ENCODE measurements at places on chromosomes 6 and 20.

DNA sequence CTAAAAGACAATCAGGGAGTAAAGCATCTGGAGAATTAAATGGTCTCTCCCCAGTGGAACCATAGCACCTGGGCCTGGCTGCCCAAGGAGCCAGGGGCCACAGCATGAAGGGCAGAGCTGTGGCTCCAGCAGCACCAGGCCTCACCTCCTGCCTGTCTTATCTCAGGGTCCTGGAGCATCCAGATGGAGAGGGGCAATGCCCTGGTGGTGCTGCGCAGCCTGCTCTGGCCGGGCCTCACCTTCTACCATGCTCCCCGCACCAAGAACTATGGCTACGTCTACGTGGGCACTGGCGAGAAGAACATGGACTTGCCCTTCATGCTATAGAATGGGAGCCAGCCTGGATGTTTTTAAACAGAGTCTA, 17.0 kb downstream of the MRPS18A start:
- no peak for DNase-seq

DNA sequence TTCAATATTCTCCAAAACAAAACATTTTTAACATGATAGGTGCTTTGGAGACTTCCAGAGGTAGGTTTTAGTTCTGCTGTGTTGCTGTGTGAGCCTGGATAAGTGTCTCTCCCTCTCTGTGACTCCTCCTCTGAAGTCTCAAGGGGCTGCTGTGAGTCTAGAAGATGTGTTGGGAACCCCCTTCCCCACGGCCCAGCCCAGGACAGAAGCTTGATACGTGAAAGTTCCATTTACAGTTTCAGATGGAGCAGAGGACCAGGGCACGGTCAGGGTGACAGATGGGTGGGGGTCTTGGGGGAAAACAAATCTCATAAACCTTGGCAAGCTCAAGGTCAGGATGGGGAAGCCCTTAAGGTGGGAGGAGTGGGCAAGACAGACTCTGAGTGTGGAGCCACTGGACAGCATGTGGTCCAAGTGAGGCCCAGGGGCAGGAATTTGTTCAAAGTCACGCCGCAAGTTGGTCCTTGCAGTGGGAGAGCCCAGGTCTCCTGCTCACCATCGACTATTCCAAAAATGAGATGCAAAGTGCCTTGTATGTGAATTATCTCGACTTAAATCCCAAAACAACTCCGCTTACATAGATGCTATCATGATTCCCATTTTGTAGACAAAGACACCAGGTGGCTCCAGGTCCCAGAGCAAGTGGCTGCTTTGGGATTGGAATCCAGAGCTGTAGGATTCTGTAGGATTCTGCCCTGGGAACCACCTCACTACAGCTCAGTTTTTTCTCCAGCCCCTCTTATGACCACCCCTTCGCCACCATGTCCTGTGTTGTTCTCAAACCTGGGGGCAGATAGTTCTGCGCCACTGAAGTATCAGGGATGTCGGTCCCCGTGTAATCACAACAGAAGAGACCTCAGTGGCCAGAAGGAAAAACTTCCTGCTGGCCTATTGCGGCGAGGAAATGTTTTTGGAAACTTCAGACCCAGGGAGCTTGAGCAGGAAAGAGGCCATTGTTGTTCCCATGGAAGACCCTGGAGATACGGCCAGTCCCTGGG, 1.9 kb downstream of the TGM2 start:
- DNase-seq = no peak

DNA sequence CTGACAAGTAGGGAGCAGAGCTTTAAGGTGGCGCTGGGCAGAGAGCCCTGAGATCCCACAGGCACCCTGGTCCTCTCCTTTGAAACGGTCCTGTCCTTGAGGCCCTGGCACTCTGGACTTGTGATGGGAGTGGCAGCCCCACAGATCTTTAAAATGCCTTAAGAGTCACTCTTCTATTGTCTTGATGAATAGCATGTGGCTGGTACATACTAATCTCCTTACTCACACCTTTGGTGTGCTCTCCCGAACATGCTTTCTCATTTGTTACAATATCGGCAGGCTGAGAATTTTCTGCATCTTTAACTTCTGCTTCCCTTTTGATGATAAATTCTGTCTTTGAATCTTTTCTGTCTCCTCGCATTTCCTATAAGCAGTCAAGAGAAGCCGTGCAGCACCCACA, 333.8 kb downstream of the TFAP2A start:
- no peak for DNase-seq

DNA sequence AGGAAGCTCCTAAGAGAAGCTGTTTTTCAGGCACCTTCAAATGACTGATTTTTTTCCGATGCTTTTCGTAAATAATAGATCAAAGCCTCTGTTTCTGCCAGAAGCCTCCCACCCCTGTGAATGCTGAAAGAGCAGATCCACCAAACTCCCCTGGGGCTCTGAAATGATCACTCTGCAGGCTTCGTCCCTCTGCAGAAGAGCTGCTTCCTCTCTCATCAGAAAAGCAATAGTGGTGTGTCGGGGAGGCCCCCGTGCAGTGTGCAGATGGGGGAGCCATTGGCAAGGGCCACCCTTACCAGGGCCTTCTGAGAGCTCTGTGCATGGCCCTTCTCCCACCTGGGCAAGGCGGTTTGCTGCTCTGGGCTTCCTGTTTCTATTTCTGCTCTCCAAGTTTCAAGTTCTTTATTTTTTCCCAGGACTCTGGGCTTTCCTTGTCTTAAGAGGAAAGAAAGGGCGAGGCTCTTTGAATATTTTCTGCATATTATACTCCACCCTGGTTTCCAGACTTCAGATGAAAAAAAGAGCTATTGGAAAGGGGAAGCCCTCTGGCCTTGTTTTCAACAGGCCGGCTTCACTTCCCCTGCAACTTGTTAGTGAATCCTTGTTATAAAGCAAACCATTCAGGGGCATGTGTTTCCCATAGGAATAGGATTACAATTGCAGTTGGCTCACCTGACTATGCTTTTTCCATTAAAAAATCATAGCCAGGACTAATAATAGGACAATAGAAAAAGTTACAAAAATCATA, 155.2 kb downstream of the TTLL2 start:
- DNase-seq = no peak

DNA sequence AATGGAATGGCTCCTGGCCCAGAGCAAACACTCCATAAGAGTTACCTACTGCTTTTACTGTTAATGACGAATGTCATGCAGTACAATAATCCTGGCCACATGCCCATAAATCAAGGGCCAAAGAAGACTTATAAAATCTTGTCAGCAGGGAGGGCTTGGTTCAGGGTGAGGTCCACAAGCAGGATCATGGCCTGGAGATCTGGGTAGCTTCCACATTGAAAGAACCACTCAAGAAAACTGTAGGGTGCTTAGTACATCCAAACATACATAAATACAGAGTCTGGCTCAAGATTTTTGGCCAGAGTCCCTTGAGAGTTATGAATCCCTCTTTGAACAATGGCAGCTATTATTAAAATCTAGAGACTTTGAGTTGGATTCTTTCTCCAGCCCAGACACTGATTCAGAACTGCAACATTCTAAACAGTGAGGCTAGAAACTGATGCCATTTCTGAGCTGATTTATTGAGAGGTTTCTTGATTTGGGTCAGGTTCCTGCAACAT, 188.7 kb downstream of the CDC5L start:
- no peak for DNase-seq

GRCh38 chr6:13538084-13538483, 36.3 kb upstream of the SIRT5 start:
- no peak for DNase-seq

DNA sequence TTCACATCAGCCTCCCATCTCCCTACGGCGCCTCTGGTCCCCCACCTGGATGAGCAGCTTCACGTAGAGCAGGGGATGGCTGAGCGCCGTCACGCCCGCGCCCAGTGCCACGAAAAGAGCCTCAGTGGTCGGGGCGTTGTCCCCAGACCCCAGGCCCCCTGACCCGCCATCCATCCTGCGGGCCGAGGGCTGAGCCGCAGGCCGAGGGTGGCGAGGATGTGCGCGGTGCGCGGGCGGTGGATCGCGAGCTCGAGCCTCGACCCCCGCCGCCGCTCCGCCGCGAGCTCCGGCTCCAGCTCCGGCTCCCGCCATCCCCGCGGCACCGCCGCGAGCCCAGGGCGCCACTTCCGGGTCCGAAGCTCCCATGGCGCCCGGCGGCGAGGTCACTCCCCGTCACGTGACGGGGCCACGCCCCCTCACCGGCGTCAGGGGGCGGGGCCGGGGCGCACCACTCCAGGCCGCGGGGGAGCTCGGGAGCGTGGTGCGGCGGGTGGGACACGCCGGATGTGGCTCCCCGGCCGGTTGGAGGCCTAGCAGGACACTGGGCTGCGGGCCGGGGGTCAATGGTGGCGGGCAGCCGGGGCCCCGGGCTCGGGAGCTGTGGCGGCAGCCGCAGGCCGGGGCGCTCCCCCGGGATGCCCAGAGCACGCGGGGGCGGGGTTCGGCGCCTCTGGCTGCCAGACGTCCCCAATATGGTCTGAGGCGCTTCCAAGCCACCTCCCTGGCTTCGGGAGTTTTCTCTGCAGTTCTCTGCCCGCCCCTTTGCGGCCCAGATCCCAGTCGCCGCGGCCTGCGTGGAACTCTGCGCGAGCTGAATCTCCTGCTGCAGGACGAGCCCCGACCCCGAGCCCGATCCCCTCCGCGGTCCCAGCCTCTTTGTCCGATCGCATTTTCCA, at the start of gene MTCH1:
Gene MTCH1 (minus strand): TSS at position 389 of the 896 bp plus-strand sequence. CDS start 23 bp downstream, at position 366.
- DNase-seq = peak; percentile 91

GRCh38 chr6:129766959-129767728, 57.2 kb upstream of the ARHGAP18 start:
- peak; percentile 61 for DNase-seq

DNA sequence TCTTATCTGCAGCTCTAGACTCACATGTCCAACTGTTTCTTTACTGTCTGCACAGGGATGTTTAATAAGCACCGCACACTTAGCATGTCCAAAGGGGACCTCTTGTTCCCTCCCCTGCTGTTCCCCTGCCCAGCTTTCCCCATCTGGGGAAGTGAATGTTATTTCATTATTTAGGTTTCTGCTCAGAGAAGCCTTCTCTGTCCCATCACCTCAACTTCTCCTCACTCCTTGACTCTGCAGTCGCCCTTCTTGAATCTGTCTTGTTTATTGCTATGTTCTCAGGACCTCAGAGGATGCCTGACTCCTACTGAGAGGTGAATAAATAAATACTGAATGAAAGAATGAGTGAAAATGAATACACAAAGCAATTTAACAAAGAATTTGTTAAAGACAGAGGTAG, 121.0 kb downstream of the SASH1 start:
- no peak for DNase-seq

DNA sequence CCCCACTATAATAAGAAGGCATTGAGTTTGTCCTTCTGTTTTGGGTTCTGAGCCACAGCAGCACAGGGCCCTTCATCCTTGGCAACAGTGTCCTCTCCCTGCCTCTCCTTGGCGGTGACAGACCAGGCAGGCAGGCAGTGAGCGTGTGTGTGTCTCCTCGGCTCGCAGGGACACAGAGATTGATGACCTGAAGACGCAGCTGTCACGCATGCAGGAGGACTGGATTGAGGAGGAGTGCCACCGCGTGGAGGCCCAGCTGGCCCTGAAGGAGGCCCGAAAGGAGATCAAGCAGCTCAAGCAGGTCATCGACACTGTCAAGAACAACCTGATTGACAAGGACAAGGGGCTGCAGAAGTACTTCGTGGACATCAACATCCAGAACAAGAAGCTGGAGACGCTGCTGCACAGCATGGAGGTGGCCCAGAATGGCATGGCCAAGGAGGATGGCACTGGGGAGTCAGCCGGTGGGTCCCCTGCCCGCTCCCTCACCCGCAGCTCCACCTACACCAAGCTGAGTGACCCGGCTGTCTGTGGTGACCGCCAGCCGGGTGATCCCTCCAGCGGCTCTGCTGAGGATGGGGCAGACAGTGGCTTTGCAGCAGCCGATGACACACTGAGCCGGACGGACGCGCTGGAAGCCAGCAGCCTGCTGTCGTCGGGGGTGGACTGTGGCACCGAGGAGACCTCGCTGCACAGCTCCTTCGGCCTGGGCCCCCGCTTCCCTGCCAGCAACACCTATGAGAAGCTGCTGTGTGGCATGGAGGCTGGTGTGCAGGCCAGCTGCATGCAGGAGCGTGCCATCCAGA, 24.0 kb downstream of the SDCBP2 start:
- no peak for DNase-seq

- no peak for DNase-seq
These were observed 101.5 kb downstream of the SYCP2 start for GRCh38 chr20:59831916-59832270.

GRCh38 chr20:39206899-39207564, 244.9 kb downstream of the DHX35 start:
- no peak for DNase-seq

- no peak for DNase-seq
These were observed 71.3 kb downstream of the BCAS1 start for GRCh38 chr20:53999077-53999476.

GRCh38 chr20:21518292-21518991, 4.6 kb upstream of the NKX2-2 start:
- DNase-seq = no peak

- DNase-seq = no peak
These were observed 17.5 kb upstream of the LOC128125822 start for GRCh38 chr6:63554782-63555181.

DNA sequence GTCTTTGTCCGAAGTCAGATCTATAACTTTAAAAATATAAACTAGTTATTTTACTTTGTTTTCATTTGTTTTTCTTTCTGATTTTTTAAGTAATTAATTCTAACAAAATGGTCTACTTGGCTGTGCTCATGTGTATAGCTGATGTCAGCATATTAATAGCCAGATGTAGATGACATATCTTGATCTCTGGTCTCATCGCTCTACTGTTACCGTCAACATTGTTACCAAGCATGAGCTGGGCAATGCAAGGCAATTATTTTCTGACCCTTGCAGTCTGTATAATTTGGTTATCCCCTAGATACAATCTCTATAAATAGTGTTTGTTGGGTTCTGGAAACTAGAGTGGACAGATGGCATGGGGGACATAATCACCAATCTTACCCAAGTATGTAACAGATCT, 151.6 kb upstream of the PTPRK start:
- DNase-seq = no peak

DNA sequence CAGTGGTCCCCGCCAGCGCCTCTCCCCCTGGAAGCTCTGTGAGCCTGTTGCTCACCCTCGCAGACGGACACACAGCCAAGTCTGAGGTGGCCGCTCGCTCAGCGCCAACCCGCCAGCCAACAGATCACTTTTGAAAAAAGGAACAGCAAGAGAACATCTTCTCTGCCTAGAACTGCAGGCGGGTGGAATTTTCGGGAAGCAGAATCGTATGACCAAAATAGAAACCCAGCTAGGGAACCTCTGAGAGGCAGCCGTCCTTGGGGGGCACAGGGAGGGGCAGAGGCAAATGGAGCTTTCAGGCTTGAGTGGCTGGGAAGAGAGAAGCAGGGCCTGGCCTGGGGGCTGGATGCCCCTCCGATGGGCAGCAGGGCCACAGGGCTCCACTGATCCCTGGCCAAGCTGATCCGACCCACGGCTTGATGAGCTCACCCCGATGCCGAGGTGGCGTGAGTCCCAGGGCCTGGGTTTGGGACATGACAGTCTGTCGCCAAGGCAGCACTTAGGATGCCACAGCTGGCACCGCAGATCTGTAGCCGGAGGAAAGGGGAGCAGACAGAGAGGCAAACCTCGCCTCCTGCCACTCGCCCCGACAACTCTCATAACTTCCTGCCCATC, 9.8 kb downstream of the NFATC2 start:
- DNase-seq = peak; percentile 73

GRCh38 chr20:46631874-46632446, 19.3 kb downstream of the SLC13A3 start:
- DNase-seq = peak; percentile 65

GRCh38 chr20:46207793-46208192, 89.7 kb downstream of the CD40 start:
- DNase-seq = no peak

Measured in head of caudate nucleus (tissue), 42 donors.